ENCODE measurements at places on chromosomes 5 and 9.

GRCh38 chr5:72015103-72015548 is 92.1 kb upstream of the MAP1B start:
- DNase-seq, result peak; percentile 6

DNA sequence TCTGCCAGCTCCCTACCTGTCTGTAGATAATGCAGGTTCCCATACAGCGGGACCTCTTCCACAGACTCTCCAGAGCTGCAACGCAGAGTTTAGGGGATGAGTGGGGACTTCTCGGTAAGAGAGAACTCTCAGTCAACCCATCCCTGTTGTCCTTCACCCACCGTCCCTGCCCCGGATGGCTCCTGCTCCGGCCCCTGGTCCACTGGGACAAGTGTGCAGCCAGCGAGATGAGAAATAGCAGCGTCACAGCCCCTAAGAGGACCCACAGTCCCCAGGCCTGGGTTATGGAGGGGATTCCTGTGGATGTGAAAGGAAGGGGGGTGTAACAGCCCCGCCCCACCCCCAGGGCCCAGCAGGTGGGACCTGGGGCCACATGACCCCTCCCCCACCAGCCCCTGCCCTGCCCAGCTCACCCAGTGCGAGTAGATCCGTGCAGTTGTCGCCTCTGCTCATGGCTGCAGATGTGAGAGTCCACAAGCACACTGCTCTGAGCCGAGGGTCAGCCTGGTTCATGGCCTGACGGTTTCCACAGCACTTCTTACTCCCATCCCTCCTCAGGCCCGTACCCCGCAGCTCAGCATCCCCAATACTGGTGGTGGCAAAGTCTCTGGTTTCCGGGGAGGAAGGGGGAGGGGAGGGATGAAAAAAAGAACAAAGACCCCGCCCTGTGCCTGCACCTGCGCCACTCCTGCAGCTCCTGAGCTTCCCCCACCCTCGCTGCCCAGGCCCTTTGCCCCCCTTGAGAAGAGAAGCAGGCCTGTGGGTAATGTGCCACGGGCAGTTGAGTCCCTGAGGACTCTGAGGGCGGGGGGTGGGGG is at the start of gene SIT1:
TSS of gene SIT1 (minus strand) at position 591 of the 818 bp plus-strand sequence. CDS start at position 513, 78 bp downstream.
- no peak for DNase-seq

GRCh38 chr5:159097784-159098602 is 1.7 kb downstream of the EBF1 start:
- DNase-seq, result no peak

- peak; percentile 76 for DNase-seq
Measured at GRCh38 chr9:121285835-121286687, 18.1 kb downstream of the GSN start.

DNA sequence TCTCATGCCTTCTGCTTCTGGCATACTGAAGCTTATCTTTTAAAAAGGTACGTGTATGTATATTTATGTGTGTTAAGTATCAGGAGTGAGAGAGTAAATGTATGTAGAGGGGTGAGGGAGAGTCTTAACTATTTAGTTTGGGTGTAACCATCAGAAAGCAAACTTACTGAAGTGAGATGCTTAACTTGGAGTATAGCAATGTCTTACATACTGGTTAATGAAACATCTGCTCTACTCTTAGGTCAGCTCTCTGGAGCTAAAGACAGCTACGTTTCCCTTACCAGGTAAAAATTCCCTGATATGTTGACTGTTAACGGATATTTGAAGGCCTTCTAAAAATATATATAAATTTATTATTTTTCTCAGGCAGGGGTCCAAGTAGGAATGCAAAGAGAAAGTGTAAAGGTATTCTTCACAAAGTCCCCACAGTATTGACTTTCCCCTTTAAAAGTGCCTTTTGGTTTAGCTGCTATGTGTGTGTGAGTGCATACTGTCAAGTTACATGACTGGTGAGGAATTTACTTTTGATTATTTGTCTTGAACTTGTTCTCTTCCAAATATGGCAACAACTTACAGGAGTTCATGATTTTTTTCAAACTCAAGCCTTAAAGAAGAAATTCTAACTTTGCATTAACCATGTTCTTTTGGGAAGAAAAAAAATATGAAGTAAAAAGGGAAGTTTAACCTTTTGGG is 12.3 kb upstream of the C5orf24 start:
- DNase-seq, result no peak

- no peak for DNase-seq
Measured at GRCh38 chr9:97768746-97769145, 71.6 kb upstream of the XPA start.

DNA sequence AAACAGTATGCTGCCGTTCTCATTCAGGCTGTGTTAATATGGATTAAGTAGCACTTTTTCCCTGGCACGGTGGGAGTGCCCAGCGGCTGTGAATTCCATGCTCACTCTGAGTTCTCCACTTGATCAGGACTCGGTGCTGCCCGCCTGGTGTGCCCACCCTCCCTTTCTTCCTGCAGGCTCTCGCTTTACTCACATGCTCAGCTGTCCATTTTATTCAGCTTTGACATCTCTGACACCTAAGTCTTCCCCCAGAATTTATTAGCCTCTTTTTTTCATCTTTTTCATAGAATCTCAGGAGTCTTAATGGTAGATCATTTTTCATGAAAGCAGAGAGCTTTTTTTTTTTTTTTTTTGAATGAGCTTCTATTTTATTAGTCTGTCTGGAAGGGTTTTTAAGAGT is 626.5 kb downstream of the IRX1 start:
- DNase-seq, result no peak

DNA sequence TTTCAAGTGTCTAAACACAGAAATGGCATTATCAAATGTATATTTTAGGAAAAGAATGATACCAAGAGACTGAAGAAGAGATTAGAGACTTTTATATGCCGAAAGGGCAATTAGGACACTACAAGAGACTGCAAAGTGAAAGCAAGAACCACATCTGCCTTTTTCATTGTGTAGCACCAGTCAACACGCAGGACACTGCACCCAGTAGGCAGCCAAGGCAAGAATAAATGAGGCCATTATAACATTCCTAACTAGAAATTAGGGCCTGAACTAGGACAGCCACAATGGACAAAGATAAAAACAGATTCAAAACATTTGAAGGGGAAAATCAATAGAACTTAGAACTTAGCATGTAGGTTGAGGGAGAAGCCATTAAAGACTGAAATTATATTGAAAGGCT is 10.8 kb downstream of the CETN3 start:
- DNase-seq, result no peak

GRCh38 chr5:140967226-140967893 is 1.1 kb downstream of the PCDHAC2 start:
- no peak for DNase-seq

GRCh38 chr5:28750251-28750650 is 1711.9 kb upstream of the CDH9 start:
- no peak for DNase-seq

GRCh38 chr9:95486318-95486717 is 30.5 kb downstream of the PTCH1 start:
- DNase-seq, result no peak

- peak; percentile 11 for DNase-seq
Measured at GRCh38 chr5:129906177-129906887, 2.1 kb downstream of the CHSY3 start.

- no peak for DNase-seq
Measured at GRCh38 chr5:3595006-3595961, at the start of gene IRX1. Gene IRX1 (plus strand): TSS chr5:3595832. CDS start chr5:3596106, 274 bp downstream.

GRCh38 chr5:111238431-111239225 is 14.4 kb downstream of the CAMK4 start:
- no peak for DNase-seq

GRCh38 chr9:136820971-136821825 is 13.4 kb downstream of the RABL6 start:
- DNase-seq, result no peak

- peak; percentile 59 for DNase-seq
Measured at GRCh38 chr9:72309364-72310133, 55.5 kb downstream of the ZFAND5 start.

DNA sequence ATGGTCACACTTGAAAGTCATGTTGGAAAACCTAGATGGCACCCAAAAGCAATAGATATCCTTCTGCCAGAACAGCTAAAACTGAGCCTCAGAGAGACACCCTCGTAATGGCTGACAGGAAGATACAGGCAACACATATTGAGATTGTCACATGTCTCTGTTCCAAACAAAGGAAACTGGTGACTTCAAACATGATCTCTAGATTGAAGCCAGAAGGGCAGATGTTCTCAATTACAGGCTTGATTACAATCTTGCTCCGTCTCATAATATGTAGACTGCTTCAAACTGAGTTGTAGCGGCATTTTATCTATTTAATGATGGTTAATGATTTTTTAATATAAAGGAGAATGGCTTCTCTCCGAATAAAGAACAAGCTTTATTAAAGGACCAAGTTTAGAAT is 774.3 kb downstream of the KCTD16 start:
- no peak for DNase-seq

- no peak for DNase-seq
Measured at GRCh38 chr5:124706729-124707361, 39.6 kb downstream of the ZNF608 start.

- peak; percentile 56 for DNase-seq
Measured at GRCh38 chr9:92506184-92506857, 24.0 kb upstream of the ASPN start.

DNA sequence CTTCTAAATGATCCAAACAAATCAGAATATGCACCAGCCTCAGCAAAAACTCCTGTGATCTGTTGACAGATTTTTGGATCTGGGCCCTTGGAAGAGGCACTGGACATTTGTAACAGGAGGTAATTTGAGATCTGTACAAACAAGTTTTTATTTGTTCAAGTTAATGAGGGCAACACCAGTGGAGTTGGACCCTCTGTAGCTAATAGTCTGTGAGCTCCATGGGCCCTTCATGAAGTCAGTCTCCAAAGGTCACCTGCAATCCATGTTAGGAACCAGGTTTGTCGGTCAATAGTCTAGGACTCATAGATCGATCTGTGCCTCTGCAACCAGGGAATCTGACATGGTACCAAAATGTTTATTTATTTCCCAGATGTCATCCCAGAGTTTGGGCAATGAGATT is 40.9 kb downstream of the PAM start:
- DNase-seq, result no peak

- DNase-seq, result no peak
Measured at GRCh38 chr9:35937227-35937626, 20.7 kb downstream of the OR2S2 start.

- DNase-seq, result no peak
Measured at GRCh38 chr5:110623874-110624273, 102.6 kb downstream of the TMEM232 start.

DNA sequence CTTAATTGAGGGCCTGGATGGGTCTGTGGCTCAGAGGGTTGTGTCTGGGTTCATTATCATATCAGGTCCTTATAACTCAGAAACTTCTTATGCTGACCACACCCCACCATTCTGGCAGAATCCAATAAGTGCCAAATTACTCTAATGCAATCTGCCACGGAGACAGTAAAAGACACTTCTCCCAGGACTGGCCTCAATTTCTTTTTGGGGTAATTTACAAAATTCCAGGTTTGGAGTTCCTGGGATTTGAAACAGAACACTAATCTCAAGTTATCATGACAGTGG is 187.8 kb downstream of the GNAQ start:
- DNase-seq, result no peak

DNA sequence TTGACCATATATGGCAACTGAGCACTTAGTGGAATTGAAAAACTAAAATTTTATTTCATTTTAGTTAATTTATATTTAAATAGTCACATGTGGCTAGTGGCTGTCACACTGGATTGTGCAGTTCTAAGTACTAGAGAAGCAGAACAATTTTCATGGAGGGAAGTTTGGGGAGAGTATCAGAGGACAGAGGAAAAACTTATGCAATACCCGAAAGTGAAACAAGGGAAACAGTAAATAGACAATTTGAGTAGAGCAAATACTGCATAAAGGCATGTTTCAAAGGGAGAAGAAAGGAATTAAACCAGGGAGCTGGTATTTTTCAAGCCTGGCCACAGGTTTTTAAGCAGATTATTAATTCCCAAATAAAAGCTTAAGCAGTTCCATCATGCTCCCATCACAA is 590.5 kb upstream of the RORB start:
- no peak for DNase-seq

- DNase-seq, result no peak
Measured at GRCh38 chr9:126695701-126696400, 82.1 kb downstream of the LMX1B start.

DNA sequence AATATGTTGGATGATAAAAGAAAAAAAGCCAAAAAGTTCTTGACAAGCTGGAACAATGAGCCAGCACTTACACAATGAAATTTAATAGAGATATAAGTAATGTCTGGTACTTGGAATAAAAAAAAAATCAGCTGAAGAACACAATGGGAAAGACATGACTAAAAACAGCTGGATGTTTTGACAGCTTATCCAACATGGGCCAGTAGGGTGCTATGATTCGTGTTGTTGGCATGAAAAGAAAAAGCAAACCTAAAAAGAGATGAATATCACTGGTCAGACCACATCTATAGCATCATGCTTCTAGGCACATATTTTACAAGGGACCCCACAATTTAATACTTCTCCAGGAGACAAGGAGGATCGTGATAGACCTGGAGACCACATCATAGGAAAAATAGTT is 175.3 kb downstream of the ARL15 start:
- DNase-seq, result peak; percentile 27

- DNase-seq, result no peak
Measured at GRCh38 chr5:71011194-71011792, 13.8 kb downstream of the NAIP start.

GRCh38 chr9:89351584-89352300 is 33.4 kb downstream of the SECISBP2 start:
- DNase-seq, result no peak

- DNase-seq, result peak; percentile 38
Measured at GRCh38 chr5:115961381-115962238, 665 bp upstream of the LVRN start.

DNA sequence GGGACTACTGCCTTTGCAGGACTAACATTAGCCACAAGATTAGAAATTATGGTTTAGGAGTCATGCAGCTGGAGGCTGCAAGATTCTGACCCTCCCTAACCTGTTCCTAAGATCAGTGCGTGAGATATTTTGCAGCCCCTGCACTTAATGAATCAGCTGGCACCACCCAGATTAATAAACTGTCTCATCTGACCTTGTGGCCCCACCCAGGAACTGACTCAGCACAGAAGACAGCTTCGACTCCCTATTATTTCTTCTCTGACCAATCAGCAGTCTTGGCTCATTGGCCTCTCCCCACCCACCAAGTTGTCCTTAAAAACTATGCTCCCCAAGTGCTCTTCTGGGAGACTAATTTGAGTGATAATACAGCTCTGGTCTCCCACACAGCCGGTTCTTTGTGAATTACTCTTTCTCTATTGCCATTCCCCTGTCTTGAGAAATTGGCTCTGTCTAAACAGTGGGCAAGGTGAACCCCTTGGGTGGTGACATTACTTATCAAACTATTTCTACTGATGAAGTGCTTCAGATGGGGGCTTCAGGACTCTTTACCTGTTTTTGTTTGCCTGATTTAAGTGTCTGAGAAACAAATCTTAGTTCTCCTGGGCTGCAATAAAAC is 17.0 kb downstream of the CTSL start:
- no peak for DNase-seq
